ENCODE measurements at places on chromosomes 12 and 14.

DNA sequence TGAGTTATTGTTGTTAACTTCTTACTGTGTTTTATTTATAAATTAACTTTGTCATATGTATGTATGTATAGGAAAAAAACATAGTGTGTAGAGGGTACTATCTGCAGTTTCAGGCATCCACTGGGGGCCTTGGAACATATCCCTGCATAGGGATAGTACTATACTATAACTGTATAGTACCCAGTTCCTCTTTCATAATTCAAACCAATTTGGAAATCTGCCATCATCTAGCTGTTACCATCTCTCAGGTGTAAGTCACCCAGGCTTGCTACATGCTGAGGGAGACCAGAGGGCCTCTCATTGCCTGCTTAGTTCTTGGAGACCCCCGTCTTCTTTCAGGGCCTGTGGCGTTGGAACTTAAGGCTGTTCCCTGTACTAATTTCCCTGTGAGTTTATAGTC lies 12.9 kb upstream of the DCD start:
- DNase-seq, result no peak

GRCh38 chr12:113373440-113373839 lies 15.1 kb downstream of the PLBD2 start:
- no peak for DNase-seq

DNA sequence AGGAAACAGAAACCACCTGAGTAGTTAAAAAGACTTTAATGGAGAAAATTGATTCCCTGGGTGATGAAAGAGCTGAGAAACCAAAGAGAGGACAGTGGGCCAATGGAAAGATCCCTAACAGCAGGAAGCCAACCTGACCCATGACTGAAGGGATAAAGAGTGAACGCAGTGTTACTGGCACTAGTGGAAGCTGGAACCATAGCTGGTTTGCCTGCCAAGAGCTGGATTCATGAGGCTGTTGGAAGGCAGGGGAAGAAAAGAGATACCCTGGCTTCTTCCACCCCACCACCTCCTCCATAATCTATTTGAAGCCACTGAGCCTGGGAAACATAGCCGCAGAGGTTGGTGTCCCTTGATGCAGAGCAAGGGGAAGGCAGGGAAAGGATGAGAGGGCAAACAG lies 125.5 kb upstream of the PRKD1 start:
- no peak for DNase-seq

DNA sequence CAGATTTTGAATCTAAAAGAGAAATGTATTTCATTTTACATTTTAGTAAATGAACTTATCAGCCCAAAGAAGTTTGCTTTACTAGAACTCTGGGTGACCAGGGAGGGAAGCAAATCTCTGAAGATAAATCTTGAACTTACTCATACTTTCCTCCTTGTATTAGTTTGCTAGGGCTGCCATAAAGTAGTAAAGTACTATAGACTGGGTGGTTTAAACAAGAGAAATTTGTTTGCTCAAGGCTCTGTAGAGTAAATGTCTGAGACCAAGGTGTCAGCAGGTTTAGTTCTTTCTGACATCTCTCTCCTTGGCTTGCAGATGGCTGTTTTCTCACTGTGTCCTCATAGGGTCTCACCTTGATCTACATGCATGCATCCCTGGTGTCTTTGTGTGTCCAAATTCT lies 926.0 kb downstream of the DIO2 start:
- DNase-seq, result no peak

DNA sequence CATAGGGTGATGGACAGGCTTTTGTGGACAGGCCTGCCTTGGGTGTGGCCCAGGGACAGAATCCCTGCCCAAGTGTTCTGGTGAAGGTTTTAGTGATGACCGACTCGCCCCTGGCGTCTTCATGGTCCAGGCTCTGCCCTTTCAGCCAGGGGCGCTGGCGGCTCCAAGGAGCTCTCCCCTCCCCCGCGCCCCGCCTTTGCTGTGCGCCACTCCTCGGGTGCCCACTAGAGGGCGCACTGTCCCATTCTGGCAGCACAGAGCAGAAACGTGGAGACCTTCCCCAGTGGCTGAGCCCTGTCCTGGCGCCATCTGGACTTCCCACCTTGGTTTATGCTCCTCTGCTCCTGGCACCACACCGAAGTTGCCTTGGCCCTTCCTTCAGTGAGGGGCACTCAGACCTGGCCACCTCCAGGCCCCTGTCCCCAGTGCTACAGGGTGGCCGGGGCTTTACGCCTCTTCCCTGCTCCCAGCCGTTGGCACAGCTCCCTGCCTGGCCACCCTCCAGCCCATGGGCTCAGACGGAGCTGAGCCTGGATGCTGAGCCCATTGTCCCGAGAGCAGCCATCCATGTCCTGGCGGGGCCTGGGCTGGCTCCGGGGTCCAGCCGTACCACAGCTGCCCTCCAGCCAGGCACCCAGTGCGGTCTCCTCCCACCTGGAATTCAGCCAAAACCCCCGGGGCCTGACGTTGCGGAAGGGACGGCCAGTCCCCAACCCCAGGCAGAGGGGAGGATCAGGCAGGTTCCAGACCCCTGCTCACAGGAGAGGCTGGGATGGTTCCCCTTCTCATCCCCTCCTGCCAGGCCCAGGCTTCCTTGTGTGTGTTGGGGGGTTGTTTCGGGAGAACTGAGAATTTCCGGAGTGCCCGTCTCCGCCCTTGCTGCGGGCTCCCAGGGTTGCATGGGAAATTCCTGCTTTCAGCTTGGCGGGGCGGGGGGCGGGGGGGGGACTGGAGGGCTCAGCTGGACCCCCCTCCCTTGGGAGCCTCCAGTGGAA lies 5.6 kb upstream of the CRIP1 start:
- peak; percentile 92 for DNase-seq

GRCh38 chr12:61072717-61073116 lies 1187.5 kb upstream of the USP15 start:
- no peak for DNase-seq

GRCh38 chr14:41900644-41901043 lies 294.0 kb downstream of the LRFN5 start:
- no peak for DNase-seq

GRCh38 chr12:24424889-24425600 lies 475.6 kb upstream of the SOX5 start:
- no peak for DNase-seq

- DNase-seq, result no peak
Observed at GRCh38 chr12:127273626-127274025, 993.3 kb upstream of the TMEM132C start.

GRCh38 chr12:111173836-111174235 lies 195.1 kb downstream of the PHETA1 start:
- DNase-seq, result no peak

- DNase-seq, result no peak
Observed at GRCh38 chr12:17076811-17077210, 470.8 kb upstream of the LMO3 start.

- DNase-seq, result no peak
Observed at GRCh38 chr12:52895726-52896189, 9.1 kb downstream of the KRT8 start.

DNA sequence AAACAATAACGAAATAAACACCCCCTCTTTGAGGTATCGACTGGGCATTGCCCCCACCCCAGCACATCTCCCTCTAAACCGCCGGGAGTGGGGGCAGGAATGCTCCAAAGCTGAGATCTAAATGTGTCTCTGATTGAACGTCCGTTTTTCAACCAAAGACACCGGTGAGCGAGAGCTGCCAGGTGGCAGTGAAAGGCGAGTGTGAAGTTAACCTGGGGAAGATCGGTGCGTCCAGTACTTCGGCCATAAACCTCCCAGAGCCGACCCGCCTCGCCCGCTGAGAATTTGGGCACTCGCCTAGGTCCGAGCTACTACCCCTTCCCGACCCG lies 625 bp downstream of the ANGEL1 start:
- peak; percentile 38 for DNase-seq

- DNase-seq, result peak; percentile 85
Observed at GRCh38 chr14:20855652-20856291, 35.4 kb upstream of the RNASE3 start.

DNA sequence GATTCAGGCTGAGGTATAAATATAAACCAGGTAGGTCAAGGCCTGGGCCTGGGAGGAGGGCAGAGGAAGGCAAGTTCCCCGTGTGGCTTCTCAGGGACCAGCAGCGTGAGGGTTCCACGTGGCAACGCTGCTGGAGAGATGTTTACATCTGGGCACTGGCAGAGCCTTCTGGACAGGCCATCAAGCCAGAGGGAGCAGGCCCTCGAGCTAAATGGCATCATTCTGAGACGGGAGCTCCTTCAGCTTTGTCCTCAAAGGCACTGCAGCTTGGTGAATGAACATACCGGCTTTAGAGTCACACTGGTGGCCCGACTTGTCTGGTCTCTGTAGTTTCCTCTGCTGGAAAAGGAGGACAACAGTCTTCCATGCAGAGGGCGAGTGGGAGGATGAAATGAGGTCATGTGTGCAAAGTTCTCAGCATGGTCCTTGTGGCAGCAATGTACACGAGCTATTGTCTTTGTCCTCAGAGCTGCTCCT lies 231.3 kb downstream of the ZFP36L1 start:
- DNase-seq, result no peak

DNA sequence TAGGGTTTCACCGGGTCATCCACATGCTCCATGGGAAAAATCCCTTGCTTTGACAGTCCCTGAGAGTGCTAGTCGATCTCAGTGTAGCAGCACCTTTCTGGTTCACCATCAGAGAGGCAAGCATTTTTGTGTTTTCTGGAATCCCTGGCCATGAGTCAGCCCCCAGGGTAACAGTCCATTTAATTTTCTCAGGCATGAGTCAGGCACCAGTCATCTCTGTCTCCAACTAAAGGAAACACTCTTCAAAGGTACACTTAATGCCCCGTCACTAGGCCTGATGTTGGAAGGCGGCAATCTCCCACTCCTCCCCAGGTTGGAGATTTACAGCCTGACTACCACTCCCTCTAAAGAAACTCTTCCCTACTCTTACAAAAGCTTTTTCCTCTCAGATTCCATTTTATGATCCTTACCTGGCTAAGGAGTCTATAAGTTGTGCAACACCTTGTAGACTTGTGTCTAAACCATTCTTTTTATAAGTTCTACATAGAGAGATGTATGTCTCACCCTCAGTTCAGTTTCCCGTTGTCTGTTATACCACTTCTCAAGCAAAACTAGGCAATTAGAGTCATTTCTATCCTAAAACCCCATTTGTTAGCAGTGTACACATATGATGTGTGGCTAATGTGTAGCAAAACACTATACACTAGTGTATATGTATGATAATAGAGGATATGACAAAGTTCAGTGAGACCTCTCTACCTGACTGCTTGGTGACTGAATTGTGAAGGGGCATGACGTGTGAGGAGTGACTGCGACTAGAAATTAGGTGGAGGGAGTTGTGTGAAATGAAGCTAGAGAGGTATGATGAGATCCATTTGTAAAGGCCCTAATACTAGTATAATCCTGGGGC lies 24.6 kb downstream of the TMEM19 start:
- no peak for DNase-seq

GRCh38 chr12:64252681-64253080 lies 30.6 kb upstream of the KICS2 start:
- DNase-seq, result no peak

GRCh38 chr14:22268875-22269274 lies 320.1 kb downstream of the DAD1 start:
- DNase-seq, result no peak

DNA sequence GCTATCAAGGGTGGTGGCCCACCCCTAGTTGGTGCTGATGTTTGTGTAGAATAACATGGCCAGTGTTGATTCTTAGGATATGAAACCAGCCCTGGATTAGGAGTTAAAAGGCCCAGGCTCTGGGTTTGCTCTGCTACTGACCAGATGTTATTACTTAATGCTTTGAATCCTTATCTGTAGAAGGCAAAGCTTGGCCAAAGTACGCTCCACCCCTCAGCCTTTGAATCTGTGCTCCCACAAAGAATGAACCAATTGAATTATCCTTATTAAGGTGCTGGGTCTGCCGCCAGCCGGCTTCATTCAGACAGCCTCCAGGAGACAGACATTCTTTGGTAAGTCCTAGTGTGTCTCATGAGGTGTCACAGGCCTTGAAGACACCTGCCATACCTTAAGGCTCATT lies 41.8 kb downstream of the AKAP3 start:
- peak; percentile 20 for DNase-seq

DNA sequence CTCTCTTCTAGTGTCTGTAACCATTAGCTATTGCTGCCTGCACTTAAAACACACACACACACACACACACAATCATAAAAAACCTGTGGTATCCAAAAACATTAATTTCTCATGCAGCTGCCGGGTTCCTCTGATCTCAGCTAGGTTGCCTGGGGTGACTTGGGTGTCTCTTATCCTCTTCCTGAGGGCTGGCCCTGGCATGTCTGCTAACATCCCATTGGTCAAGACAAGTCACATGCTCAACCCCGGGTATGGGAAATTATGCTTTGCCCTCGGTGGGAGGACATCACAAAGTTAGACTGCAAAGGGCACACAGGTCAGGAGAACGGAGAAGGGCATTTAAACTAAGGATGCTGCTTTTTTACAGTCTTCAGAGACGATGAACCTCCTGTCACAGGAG lies 55.7 kb downstream of the TRPV4 start:
- DNase-seq, result no peak

DNA sequence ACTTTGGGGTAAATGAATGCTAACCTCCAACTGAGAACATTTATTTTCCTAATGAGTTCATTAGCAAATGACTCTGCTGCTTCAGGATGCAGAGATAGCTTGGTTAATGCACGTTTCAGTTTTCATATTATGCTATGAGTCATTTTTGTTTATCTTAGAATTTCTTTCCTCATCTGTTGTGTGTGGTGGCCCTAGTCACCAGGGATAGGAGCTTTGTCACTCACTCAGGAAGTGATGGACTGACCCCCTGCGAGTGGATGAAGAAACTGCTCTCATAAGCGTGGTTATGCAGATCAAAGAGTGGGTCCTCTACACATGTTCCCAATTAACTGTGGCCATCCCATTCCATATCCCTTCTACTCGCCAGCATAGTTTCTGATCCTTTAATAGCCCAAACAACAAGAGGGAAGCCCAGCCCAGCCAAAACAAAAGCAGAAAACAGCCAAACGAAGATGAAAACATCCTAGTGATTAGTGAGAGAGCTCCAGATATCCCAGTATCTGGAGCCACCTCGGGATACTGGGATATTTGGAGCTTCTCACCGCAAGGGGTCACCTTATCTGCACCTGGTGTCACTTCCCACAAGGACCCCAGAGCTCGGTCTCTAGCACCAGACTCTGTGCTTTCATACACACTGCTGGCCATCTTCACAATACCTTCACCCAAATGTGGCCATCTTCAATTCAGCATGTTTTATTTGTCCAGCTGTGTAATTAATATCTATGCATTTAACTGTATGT lies 8.6 kb downstream of the TC2N start:
- no peak for DNase-seq

Measured in neural progenitor cell (in vitro differentiated cells).